NCI-H345 (cell line): ENCODE measurements at places on chromosomes 7 and 10.

DNA sequence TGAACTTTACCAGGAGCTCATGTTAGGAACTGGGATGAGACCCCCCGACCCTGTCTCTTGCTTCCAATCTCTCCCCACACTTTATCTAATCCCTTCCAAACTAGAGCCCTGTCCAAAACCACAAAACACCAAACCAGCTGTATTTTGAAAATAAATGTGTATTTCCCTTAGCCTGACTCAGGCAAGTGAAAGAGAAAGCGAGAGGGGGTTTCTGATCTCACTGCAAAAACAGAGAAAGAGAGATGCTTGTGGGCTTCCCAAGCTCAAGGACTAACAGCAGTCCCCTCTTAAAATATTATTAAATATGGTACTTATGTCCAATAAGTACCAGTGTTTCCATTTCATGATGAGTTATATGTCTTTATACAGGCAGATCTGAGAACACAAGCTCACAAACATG is 122.0 kb downstream of the AGMO start:
- no peak for DNase-seq

GRCh38 chr7:16739863-16740622 is 13.5 kb upstream of the TSPAN13 start:
- no peak for DNase-seq

GRCh38 chr10:88104223-88104622 is 240.8 kb downstream of the PTEN start:
- DNase-seq = no peak

- no peak for DNase-seq
Observed at GRCh38 chr7:7920056-7920455, 48.5 kb upstream of the GLCCI1 start.

- no peak for DNase-seq
Observed at GRCh38 chr7:87608431-87608830, 7.7 kb upstream of the ABCB1 start.

DNA sequence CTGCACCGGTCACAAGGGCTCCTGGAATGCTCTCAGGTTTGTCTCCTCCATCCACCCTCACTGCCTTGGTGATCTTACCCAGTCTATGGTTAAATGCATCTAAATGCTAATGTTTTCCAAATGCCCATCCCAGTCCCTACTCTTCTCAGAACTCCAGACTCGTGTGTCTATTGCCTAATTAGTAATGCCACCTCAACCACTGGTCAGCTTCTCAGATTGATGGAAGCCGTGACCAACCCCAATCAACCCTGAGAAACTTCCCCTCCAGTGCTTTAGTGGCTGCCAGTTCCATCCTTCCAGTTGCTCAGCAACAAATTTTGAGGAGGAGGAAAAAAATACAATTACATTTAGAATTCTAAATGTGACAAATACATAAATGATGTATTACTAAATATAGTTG is 18.6 kb downstream of the NUDCD3 start:
- DNase-seq = peak; percentile 16

- DNase-seq = no peak
Observed at GRCh38 chr10:71923138-71923692, 41.0 kb upstream of the CHST3 start.

DNA sequence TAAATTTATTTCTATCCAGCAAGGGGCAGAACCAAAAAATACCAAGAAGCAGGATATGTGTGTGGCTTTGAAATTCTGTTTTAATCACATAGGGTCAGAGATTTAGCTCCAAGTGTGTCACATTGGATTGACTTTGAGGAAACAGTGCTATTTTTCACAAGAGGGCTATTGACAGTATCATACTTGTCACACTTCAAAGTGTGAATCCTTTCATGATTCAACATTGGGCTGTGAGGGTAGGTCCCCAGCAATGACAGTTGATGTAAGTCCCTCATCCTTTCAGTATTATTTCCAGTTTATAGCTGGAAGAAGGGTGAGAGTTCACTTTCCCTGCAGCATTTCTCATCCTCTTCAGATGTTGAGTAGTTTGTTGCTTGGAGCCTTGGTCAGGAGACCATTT is 7.4 kb downstream of the CCNY start:
- DNase-seq = no peak

DNA sequence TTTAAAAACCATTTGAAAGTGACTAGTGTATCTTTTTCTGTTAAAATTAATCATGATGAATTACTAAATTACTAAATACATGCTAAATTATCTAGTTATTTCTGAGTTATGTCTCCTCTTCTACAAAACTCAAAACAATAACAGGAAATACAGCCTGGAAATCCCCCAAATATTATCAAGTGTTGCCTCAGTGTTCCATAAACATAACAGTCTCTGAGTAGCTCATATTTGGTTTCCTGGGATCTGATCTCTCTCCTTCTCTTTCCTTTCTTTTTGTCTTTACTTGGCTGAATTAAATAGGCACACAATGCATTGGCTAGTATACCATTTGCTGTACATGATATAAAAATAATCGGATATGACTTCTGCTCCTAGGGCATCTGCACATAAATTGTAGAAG is 277.6 kb upstream of the IGFBP3 start:
- DNase-seq = no peak

DNA sequence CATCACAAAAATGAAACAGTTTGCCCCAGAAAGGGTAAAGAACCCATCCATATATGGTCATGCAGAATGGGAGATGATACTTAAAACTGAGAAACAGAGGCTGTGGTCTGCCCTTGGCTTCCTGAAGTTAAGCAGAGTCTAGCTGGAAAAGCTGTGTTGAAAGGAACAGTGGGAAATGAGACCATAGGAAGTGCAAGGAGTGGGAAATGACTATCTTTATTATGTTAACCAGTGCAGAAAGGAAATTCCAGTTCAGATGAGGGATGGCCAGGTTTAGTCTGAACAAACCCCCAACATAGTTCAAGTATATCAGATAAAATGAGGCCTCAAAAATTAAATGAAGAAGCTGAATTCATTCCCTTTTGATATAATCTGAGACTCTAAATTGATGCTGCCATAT is 112.2 kb upstream of the TARP start:
- no peak for DNase-seq

DNA sequence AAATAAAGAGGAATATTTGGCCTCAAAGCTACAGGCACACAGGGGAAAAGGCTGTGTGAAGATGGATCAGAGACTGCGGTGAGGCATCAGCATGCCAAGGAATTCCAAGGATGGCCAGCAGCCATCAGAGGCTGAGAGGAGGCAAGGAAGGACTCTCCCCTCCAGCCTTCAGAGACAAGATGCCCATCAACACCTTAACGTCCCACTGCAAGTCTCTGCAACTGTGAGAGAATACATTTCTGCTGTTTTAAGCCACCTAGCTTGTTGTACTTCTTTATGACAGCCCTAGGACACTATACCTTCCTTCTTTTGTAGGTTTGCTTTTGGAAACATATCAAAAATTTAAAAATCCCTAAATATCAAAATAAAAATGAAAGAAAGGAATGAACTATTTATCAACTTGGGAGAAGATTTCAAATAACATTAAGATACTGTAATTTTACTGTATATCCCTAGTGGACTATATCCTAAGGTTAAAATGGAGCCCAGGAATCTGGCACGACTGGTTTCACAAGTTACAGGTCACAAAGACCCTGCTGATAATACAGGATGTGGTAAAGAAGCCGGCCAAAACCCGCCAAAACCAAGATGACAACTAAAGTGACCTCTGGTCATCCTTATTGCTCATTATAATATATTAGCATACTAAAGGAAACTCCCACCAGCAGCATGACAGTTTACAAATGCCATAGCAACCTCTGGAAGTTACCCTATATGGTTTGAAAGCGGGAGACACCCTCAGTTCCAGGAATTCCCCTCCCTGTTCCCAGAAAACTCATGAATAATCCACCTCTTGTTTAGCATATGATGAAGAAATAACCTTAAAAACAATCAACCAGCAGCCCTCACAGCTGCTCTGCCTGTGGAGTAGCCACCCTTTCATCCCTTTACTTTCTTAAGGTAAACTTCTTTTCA is 185.2 kb downstream of the AVL9 start:
- no peak for DNase-seq

DNA sequence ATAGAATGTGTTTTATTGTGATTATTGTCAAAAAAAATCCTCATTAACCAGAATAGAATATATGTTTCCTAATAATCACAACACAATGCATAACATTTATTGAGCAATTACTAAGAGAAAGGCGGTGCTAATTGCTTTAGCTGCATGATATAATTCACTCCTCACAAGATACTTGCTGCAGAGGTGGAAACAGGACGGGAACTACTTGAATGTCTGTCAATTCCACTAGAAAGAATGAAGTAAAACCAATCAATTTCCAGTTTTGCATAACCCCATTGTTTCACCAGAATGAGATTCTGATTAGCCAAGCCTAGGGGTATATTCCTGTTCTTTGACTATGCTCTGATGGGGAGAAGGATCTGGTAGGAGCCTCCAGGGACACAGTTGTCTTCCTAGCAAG is 239.1 kb upstream of the NRP1 start:
- no peak for DNase-seq

DNA sequence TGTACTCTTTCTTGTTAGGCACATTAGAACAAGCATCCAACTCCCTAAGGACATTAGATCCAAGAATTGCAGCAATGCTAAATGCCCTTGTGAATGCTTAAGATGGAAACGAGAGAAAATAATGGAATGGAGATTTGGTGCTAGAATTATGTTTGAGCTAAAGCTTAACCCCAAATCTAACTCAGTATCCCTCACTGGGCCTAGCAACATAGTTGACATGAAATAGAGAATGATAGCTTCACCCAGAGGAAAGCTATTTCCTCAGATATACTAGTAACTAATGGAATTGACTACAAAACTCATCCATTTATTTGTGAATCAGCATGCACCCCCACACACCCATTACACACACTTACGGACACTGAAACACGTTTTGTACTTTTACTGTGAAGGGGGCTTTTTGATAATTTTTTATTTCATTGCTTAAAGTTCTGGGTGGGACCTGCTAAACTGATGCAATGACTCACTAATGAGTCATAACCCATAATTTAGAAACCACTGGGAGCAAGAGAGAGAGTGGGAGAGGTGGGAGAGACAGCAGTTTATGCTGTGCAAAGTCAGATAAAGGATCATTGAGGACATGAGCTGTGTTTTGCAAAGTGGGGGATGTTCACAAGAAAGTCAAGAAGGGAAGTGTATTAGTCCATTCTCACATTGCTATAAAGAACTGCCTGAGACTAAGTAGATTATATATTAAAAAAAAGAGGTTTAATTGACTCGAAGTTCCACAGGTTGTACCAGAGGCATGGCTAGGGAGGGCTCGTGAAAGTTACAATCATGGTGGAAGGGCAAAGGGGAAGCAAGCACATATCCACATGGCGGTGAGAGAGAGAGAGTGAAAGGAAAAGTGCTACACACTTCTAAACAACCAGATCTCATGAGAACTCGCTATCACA is 382.7 kb downstream of the SFMBT2 start:
- no peak for DNase-seq

- no peak for DNase-seq
Observed at GRCh38 chr10:33461295-33461640, 126.8 kb upstream of the NRP1 start.

DNA sequence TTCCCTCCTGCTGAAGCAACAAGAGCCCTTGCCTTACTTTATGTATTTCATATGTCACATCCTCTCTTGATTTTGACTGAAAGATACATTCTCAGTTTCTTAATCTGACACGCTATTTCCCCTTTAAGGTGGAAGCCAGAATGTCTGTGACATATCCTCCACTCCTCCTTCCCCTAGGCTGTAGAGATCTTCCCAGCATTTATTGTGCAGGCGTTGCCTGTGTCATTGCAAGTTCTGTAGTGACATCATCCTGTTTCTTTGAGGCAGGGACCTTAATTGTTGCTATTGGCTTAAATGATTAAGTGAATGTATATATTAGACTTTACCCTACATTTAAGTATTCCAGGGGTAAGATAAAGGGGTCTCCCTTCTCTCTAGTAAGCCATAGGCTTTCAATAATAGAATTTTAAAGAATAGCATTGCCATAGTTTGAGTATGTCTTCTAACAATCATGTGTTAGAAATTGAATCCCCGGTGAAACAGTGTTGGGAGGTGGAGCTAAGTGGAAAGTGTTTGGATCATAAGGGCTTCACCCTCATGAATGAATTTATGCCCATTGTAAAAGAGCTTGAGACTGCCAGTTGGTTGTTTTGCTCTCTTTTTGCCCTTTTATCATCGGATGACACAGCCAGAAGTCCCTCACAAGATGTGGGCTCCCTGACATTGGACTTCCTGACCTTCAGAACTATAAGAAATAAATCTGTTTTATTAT is 189.5 kb upstream of the CDC14C start:
- no peak for DNase-seq

DNA sequence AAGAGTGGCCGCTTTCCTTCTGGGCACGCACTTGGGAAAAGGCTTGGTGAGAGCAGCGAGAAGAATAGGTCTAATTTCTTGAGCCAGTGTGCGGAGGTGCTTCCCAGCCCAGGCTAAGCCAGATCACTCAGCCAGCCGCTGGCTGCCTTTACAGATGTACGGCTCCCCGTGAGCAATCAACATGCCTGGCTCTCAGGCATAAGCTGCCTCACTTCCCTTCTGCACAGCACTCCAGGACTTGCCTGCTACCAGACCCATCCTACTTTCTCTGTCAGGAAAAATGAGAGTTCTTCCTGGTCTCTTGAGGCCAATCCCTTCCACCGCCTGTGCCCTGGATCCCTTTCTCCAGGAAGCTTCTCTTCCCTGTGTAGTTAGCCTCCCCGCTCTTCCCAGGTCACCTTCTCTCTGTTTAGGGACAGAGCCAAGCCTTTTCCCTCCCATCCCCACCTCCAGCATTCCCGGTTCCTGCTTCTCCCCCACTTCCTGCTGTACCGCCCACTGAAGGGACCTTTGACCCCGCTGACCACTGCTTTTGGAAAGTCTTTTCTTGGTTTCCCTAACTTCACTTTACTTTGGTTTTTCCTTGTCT is 1.1 kb upstream of the ACTR3C start:
- DNase-seq = no peak

- DNase-seq = no peak
Observed at GRCh38 chr10:132714096-132714985, 71.6 kb downstream of the NKX6-2 start.

GRCh38 chr7:88269586-88269985 is 37.1 kb downstream of the STEAP4 start:
- DNase-seq = no peak

DNA sequence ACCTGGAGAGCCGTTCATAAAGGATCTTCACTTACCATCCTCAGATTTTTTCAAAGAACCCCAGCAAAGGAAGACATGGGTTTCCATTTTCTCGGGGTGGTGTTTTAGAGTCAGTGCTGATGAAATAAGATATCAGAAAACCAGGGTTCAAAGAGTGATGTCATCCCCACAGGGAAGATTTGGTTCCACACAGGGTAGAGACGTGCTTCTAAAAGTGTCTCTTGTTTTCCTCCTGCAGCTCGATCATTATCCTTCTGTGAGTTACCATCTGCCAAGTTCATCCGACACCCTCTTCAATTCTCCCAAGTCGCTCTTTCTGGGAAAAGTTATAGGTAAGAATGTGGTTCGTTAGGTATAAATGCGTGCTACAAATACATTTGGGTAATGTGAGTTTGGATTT is 323.8 kb upstream of the C7orf33 start:
- no peak for DNase-seq

- DNase-seq = no peak
Observed at GRCh38 chr10:62540389-62540788, 166.2 kb downstream of the ZNF365 start.
